ENCODE measurements at places on chromosomes 5 and 9. TPM values are rescaled to one million over a fixed set of nuclear protein-coding genes. Genes with fewer than 3 reads are reported as not detected.

- no peaks in the 10 kb centered on the region for H3K27me3 ChIP-seq
- H3K36me3 ChIP-seq: no peaks in the 10 kb centered on the region
- no peak overlapping the region for H3K27ac ChIP-seq
- peak; percentile 32 for DNase-seq
- H3K4me1 ChIP-seq: peaks cover 25% of the 10 kb centered on the region
Observed at GRCh38 chr9:77575785-77576184, 72.3 kb downstream of the GNA14 start.

GRCh38 chr5:59296317-59297264 is 596.9 kb downstream of the PDE4D start:
- H3K27me3 ChIP-seq: no peaks in the 10 kb centered on the region
- no peaks in the 10 kb centered on the region for H3K36me3 ChIP-seq
- DNase-seq: no peak
- no peak overlapping the region for H3K27ac ChIP-seq
- H3K4me1 ChIP-seq: no peaks in the 10 kb centered on the region

GRCh38 chr5:170896779-170897178 is 35.0 kb downstream of the RANBP17 start:
- H3K27ac ChIP-seq: no peak overlapping the region
- peak; percentile 85 for DNase-seq
- H3K27me3 ChIP-seq: no peaks in the 10 kb centered on the region
- peaks cover 5% of the 10 kb centered on the region for H3K4me1 ChIP-seq
- peaks cover 47% of the 10 kb centered on the region for H3K36me3 ChIP-seq

DNA sequence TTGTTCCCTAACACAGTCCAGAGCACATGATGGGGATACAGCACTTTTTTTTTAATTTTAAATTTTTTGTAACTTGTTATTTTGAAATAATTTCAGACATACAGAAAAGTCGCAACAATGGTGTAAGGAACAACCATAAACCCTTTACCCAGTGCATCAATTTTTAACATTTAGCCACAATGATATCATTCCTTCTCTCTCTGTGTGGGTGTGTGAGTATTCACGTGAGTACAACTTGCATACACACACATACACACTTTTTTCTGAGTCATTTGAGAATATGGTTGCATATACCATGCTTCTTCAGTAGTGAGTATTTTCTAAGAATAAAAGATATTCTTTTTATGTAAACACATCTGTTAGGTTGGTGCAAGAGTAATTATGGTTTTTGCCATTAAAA is 135.2 kb downstream of the ARHGAP26 start:
- H3K4me1 ChIP-seq: peaks cover 25% of the 10 kb centered on the region
- no peak overlapping the region for H3K27ac ChIP-seq
- DNase-seq: no peak
- peaks cover 48% of the 10 kb centered on the region for H3K36me3 ChIP-seq

GRCh38 chr9:129886226-129887174 is 51.2 kb downstream of the USP20 start:
- H3K4me3 ChIP-seq: no peak overlapping the region
- peak overlapping the region; percentile 53 for H3K27ac ChIP-seq
- H3K4me1 ChIP-seq: peaks cover 65% of the 10 kb centered on the region
- DNase-seq: no peak
- no peaks in the 10 kb centered on the region for H3K27me3 ChIP-seq
- no peaks in the 10 kb centered on the region for H3K36me3 ChIP-seq

DNA sequence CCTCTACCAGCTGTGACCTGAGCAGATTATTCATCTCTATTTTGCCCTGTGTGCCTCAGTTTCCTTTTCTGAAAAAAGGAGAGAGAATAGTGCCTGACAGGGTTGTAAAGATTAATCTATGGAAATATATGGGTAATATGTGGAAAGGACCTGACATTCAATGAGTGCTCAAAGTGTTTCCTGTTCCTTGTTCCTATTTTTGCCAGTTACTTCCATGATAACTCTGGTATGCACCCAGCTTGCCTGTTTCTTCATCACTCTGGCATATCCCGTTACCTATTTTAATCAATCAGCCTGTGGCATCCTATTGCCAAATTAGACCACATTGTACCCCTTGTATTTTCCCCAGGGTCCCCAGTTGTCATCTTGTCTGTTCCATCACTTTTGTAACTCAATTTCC is 3.6 kb upstream of the ARAP3 start:
- H3K27ac ChIP-seq: no peak overlapping the region
- peaks cover 36% of the 10 kb centered on the region for H3K4me1 ChIP-seq
- peaks cover 7% of the 10 kb centered on the region for H3K27me3 ChIP-seq

GRCh38 chr9:105116052-105116868 is 128.2 kb upstream of the SLC44A1 start:
- H3K27me3 ChIP-seq: no peaks in the 10 kb centered on the region
- H3K4me3 ChIP-seq: no peak overlapping the region
- H3K4me1 ChIP-seq: peaks cover 18% of the 10 kb centered on the region

DNA sequence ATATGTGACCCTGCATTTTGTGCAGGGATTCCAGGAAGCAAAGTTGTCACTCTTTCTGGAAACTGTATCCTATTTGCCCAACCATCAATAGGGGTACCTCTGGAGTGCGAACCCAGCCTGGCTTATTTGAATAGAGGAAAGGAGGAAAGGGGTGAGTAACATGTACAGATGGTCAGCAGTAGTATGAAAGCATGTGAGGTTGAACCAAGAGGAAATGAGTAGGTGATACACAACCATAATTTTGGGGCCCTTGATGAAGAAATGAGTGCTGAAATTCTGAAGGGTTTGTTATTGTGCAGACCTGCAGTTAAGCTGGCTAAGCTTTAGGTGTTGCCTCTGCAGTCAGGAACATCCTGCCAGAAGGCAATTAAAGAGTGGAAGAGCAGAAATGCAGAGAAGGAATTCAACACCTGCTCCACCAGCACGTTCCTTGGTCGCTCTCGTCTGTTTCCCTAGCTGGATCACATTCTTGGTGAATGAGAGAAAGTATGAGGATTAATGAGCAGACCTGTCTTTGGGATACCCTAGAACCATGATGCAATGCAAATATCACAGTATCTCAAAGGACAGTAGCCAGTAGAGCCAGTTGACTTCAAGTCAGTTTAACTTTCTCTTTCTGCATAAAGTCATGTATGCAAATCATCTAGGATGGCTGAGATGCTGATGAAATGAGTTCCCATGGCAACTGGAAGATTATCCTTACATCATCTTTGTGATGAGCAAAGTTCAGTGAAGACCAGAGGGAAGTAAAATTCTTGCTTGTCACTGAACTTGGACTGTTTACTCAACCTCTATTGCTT is 13.2 kb upstream of the IL12B start:
- H3K4me3 ChIP-seq: no peak overlapping the region
- peaks cover 6% of the 10 kb centered on the region for H3K4me1 ChIP-seq
- DNase-seq: no peak
- no peak overlapping the region for H3K27ac ChIP-seq
- H3K27me3 ChIP-seq: peaks cover 3% of the 10 kb centered on the region
- H3K36me3 ChIP-seq: no peaks in the 10 kb centered on the region

DNA sequence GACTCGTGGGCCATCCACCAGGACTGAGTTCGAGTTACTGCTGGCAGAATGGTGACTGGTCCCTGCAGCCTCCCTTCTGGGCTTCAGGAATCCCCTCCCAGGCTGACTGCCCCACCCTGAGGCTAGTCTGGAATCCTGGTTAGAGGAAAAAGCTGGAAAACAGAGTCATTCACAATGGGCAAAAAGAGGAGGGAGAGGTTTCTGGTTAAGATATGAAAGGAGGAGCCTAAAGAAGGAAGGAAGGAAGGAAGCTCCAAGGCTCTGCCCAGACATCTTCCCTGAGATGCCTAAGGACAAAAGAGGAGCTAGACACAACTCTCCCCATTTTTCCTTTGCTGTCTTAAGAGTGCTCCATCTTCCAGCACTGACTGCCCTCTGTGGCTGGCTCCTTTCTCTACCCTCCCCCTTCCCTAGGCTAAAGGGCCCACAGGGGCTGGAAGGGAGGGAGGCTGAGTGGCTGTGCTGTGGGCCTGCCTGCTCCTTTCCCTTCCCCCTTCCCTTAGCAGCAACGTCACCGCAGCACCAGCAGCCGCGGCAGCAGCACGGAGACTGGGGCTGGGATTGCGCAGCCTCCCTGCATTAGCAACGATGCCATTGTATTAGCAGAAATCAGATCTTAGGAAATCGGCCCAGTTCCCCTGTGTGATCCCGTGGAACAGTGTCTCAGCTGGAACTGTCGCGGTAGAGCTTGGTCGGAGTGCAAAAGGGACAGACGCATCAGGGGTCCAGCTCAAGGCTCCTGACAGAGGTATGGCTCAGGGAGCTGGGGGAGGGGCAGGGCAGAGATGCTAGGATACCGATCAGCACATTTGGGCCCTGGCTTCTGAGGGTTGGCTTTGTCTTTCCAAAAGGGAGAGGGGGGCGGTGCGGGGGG is 48.7 kb downstream of the RUSC2 start:
- peaks cover 26% of the 10 kb centered on the region for H3K4me1 ChIP-seq
- H3K27me3 ChIP-seq: no peaks in the 10 kb centered on the region
- no peaks in the 10 kb centered on the region for H3K36me3 ChIP-seq
- peak overlapping the region; percentile 70 for H3K4me3 ChIP-seq
- peak; percentile 64 for DNase-seq

DNA sequence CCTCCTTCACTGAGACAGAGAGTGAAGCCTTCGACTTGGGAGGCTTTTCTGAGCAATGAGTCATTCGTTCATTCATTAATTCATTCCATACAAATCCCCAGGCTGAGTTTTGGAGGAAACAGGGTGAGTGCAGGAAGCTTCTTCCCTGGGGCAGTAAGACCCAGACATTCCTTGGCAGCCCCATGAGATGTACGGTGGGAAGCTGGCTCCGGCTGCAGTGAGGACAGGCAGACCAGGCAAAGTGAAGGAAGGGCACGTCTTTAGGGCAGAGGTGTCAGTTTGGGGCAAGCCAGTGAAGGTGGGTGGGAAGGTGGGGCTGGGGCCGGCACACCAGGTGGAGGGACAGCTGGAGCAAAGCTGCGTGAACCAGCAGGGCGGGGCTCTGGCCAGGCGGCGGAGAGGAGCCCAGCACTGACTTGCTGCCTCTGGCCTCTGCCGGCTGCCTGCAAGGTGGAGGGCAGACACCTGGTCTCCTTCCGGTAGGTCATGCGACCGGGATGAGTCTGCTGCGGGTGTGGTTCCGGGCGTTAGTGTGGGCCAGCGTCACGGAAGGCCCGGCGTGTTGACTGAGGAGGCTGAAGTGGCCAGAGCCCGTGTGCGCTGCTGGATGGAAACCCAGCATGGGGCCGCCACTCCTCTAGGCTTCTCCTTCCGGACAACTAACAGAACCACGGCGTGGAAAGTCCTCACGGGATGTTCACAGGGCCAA is 16.6 kb downstream of the OLFM1 start:
- no peaks in the 10 kb centered on the region for H3K27me3 ChIP-seq
- no peak overlapping the region for H3K4me3 ChIP-seq
- H3K27ac ChIP-seq: peak overlapping the region; percentile 76
- H3K4me1 ChIP-seq: peaks cover 21% of the 10 kb centered on the region
- no peak for DNase-seq
- peaks cover 4% of the 10 kb centered on the region for H3K36me3 ChIP-seq

DNA sequence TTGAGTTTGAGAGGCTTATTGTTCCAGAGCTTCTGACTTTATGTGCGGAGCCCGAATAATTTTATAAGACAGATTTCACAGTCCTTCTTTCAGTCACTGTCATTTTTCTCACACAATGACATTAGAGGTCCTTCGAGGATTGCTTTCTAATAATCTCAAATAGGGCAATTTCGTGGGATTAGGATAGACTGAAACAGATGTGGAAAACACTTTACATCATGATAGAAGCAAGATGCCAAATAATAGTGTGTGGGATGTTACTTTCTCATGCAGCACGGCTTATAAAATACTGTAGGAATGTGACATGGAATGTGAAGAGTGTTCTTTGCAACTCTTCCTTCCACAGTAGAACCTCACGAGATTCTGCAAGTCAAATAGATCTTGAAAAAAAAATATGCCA is 451.3 kb downstream of the SEMA5A start:
- no peak overlapping the region for H3K4me3 ChIP-seq
- DNase-seq: no peak
- H3K27ac ChIP-seq: no peak overlapping the region
- no peaks in the 10 kb centered on the region for H3K27me3 ChIP-seq
- H3K4me1 ChIP-seq: no peaks in the 10 kb centered on the region
- H3K36me3 ChIP-seq: no peaks in the 10 kb centered on the region

GRCh38 chr5:9231842-9232241 is 314.0 kb downstream of the SEMA5A start:
- no peaks in the 10 kb centered on the region for H3K27me3 ChIP-seq
- no peak overlapping the region for H3K27ac ChIP-seq
- H3K4me3 ChIP-seq: no peak overlapping the region
- peaks cover 12% of the 10 kb centered on the region for H3K4me1 ChIP-seq

DNA sequence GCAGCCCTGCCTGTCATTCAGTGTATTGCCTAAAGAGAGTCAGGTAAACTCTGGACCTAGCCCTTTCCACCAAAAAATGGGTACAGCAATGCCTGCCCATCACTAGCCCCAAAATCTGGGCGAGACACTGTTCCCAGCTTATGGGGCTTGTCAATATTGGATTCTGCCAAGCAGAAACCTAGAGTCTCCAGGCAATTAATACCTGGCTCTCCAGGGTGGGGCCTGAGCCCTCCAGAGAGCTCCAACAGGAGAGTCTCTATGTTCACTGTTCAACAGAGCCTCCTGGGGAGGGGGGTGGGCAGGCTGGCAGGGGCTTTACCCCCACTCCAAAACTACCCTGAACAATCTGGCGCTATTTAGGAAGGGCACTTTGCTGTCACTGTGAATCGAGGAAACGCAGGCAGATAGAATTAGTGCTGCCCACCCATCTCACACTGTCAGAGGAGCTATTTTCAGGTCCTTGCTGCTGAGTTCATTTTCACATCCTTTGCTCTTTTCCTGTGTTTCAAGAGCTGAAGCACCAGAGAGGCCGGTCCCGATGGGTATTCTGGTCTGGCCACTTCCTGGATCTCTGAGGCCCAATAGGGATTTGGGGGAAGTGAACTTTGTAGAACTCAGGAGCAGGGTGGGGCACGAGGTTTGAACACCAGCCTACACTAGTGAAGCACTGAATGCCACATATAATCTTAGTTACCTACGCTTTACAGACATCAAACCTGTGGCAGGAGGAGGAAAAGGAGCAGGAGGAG is 121.8 kb downstream of the C5orf15 start:
- H3K27ac ChIP-seq: no peak overlapping the region
- DNase-seq: no peak
- no peaks in the 10 kb centered on the region for H3K4me1 ChIP-seq

DNA sequence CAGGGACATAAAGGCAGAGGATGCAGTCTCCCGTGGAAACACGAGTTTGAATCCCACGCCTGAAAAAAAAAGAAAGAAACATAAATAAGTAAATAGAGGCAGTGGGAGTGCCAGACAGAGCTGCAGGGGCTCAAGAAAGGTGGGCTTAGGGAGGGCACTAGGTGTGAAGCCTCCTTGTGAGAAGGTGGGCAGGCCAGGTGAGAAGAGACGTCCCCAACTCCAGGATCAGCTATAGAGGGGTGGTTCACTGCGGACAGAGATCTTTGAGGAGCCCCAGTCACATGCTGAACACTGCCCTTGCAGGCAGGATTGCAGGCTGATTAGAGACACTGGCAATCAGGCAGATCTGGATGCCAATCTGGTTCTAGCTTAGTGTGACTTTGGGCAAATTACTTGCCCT is 172.1 kb downstream of the RGS3 start:
- H3K36me3 ChIP-seq: no peaks in the 10 kb centered on the region
- H3K27ac ChIP-seq: no peak overlapping the region
- no peak overlapping the region for H3K4me3 ChIP-seq
- peak; percentile 5 for DNase-seq

Gene SPINK6
- not detected for total RNA-seq

Gene CBY3
- 0.37 TPM for total RNA-seq

Gene SOWAHA
- 0.11 TPM for total RNA-seq

Gene CAMK2A
- 0.14 TPM for total RNA-seq

Gene SET
- total RNA-seq: 1,086 TPM

Gene PLAC8L1
- total RNA-seq: 0.30 TPM

All from WTC11 (cell line).